ENCODE measurements at places on chromosomes 1 and 21.

DNA sequence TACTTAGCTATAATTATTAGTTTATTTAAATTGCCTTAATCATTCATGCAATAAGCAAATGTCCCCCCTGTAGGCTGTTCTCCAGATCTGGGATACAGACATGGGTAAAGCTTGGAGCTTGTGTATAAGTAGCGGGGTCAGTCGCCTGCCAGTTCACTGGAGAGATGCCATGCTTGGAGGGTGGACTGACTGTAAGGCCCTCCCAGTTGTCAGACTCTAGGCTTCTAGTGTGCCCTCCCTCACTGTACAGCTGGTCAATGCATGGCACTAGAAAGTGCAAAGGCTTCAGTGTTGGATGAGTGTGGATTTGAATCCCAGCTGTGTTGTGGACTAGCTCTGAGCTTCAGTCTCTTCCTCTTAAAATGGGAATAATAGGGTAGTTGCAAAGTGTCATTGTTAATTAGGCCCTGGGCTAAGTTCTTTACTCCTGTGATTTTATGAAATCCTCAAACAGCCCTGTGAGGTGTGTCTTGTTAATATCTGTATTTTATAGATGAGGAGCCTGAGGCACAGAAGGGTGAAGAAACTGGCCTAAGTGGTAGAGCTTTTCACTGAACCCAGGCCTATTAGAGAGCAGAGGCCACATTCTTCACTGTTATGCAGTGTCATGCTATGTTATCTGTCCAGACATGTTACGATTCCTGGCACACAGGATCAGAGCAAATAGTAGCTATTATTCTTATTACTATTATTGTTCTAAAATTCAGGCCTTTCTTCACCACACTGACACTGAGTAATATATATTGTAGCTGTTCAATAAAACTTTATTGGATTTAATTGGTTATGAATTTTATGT is 85.9 kb downstream of the ROR1 start:
- DNase-seq: no peak

DNA sequence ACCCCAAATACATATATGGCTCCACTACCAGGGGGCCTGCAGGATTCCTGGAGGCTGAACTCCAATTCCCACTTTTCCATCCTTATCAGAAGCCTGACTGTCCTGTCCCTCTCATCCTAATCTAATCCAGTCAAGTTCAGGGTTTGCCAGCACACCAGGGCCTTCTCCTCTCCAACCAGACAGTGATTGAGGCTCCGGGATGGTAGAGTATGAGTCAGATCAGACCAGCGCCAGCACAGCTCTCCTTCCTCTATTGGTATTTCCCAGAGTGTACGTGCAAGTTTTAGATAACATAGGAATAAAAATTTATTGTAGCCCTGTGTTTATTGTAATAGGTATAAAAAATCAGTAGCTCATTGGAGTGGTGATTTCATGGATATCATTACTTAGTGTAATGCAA is 24.5 kb upstream of the RCSD1 start:
- DNase-seq: no peak

DNA sequence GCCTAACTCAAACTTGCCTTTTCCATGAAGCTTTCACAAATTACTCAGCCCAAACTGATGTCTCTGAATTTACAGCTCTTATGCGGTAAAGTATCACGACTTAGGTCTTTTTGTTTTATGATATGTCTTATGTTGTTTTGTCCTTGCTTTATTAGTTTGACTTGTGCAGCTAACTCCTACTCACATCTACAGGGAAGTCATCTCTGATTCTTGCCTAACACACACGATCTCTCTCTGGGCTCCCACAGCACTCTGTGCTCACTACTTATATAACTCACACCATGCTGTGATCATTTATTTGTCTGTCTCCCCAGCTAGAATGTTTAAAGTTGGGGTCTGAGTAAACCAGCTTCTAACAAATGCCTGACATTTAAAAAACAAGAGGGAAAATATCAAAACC is 9.3 kb upstream of the PI4KB start:
- no peak for DNase-seq

DNA sequence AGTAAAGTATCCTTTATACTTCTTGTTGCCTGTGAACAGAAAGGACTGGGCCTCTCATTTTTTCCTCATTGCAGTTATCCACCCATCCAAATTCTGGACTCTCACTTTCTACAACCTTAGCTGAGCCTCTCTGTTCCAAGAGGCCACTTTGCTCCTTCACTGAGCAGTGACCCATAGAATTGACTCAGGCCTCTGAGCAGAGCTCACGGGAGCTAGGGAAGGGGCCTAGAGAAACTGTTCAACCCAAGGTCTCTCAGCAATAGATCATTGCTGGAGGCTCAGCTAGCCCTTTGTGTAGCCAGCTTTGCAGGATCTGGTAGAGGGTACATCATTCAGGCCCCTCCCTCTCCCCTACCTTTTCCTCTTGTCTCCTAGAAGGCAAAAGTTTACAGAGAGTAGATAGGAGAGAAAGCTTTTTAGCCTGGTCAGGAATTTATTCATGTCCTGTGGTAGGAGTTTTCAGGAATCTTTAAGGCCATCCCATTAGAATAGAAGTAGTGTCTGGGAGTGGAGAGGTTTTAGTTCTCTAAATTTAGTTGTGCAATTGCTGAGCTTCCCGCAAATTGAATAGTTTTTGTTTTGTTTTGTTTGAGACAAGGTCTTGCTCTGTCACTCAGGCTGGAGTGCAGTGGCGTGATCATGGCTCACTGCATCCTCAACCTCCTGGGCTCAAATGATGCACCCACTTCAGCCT is 6.7 kb downstream of the INTS3 start:
- DNase-seq: no peak

DNA sequence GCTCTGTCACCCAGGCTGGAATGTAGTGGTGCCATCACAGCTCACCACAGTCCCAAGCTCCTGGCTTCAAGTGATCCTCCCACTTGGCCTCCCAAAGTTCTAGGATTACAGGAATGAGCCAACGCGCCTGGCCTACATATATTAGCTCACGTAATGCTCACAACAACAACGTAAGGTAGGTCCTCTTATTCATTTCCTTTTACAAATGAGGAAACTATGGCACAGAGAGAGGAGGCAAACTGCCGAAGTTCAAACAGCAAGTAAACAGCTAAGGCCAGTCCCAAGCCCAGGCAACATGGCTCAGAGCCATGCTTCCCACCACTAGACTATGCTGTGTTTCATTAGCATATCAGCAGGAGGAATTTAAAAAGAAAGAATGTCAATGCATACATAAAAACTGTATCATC is 284.4 kb downstream of the VAV3 start:
- no peak for DNase-seq

DNA sequence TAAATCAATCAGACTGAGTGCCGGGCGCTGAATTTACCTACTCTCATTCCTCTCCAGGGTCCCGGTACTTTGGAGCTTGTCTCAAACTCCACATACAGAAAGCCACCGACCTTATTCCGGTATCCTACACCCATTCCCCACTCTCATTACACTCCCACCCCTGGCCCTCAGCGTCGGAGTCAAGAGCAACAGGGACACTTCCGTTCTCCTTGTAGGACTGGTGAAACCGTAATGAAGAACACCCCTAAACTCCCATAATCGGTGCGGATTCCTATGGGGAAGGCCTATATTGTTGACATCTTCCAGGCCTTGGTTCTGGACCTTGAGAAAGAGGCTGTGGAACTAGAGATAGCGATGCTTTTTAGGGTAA is 798 bp downstream of the ZBED6 start:
- DNase-seq: no peak

DNA sequence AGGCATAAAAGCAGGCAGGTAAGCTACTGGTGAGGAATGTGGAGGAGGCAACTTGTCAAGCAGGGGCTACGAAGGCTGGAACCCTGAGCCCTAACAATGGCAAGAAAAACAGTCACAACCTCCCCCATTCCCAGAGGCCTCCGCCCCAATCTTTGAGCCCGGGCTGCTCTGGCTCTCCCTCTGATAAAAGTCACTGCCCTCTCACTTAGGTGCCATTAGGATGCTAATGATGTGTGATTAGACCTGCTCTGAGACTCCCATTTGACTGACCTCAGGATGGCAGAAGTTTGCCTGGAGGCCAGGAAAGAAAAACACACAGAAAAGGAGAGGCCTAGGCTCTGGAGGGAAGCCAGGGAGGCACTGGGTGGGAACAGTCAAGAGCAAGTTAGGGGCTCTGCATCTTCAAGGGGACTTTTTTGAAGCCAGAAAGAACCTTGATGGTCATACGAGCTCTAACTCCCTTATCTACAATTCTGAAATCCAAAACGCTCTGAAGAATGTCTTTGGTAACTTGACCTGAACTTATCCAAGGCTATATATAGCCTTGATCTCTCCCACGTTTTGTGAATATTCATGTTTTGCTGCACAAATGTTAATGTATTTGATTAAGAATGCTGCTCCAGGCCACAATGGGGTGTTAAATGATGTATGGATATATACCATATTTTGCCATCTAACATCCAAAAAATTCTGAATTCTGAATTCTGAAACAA is 98.9 kb downstream of the TRABD2B start:
- DNase-seq: no peak

DNA sequence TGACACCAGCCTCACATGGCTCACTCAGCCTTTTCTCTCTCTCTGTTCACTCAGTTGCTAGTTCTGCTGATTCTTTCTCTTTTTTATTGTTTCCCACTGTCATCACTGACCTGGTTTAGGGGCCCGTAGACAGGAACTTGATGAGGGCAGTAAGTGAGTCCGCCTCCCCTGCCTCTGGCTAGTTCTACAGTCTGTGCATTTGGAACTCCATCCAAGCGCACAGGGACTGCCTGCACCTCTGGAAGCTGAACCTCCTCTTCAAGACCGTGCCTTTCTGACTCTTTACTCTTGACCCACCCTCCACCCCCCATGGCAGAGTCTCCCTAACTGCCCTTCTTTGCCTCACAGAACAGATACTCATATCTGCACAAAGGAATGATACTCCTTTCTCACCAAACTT is 4.2 kb downstream of the TENT5C start:
- DNase-seq: no peak

- no peak for DNase-seq
These were observed 43.1 kb upstream of the CCSAP start for GRCh38 chr1:229385853-229386456.
